M059J (cell line): ENCODE measurements at places on chromosomes 5 and 9.

GRCh38 chr5:42606464-42606869 lies 150.2 kb upstream of the CCDC152 start:
- no peak for DNase-seq

GRCh38 chr9:5646116-5646515 lies 17.2 kb downstream of the RIC1 start:
- no peak for DNase-seq

DNA sequence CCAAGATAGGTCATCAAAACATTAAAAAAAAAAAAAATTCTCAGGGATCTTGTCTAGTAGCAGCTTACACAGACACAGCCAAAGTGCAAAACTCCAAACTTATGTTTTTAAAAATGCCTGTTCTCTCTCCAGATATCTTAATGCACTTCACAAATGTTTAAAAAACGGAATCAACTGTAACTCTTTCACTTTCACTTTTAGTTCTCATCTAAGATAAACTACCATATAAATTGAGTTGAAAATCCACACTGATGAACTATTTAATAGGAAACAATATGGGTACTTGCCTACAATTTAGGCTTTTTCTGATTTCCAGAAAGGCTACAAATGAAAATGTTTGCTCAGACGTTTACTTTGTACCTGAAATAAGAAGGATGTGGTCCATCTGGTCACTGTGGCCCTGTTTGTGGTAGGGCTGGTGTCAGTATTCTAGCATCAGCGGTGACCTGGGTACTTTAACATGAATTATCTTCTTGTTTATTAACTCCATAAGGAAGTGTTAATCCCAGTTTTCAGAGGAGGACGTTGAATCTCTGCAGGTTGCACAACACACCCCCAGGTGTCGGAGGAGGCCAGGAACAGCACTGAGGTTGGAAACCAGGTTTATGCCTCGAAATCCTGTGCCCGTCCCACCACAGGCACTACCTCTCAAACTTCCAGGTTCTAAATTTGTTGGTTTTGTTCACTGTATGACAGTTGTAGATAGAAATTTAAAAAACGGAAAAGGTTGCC lies 13.3 kb upstream of the LPCAT1 start:
- no peak for DNase-seq

GRCh38 chr9:132041798-132042197 lies 37.9 kb downstream of the MED27 start:
- DNase-seq = no peak

DNA sequence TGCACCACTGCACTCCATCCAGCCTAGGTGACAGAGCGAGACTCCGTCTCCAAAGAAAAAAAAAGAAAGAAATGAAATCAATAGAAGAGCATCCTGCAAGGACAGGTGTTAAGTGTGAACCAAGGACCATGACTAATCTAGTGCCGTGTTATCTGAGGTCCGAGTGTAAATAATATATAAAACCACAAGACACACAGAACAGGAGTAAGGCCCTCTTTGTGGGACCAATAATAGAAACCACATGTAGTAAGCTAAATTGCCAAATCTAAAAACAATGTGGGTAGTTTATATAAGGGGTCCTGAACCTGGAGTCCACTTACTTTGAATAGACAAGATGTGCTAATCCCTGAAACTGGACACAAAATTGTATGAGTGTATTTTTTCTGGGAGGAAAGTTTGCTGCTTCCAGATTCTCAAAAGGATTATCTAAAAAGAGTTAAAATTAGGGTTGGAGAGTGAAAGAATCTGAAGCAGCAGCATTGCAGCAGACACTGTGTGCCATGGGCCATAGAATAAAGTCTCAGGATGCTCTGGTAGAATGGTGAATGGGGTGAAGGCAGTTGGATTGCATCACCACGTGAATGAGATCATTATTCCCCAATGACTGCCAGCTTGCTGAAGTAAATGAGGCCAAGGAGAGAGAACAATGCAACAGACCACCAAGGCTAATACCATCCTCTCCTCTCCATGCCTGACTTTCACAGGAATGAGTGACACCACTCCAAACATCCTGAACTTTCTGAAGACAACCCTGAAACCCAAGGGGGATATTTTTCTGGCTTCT lies 222.7 kb downstream of the DCP2 start:
- peak; percentile 9 for DNase-seq
